ENCODE measurements at places on chromosomes 13 and 19.

- DNase-seq: no peak
These were observed 24.7 kb downstream of the SMARCA4 start for GRCh38 chr19:10985502-10985901.

- DNase-seq: no peak
These were observed 1525.9 kb upstream of the SLC10A2 start for GRCh38 chr13:104592127-104592526.

- DNase-seq: peak; percentile 28
These were observed 1.8 kb upstream of the SSBP4 start for GRCh38 chr19:18417250-18418028.

DNA sequence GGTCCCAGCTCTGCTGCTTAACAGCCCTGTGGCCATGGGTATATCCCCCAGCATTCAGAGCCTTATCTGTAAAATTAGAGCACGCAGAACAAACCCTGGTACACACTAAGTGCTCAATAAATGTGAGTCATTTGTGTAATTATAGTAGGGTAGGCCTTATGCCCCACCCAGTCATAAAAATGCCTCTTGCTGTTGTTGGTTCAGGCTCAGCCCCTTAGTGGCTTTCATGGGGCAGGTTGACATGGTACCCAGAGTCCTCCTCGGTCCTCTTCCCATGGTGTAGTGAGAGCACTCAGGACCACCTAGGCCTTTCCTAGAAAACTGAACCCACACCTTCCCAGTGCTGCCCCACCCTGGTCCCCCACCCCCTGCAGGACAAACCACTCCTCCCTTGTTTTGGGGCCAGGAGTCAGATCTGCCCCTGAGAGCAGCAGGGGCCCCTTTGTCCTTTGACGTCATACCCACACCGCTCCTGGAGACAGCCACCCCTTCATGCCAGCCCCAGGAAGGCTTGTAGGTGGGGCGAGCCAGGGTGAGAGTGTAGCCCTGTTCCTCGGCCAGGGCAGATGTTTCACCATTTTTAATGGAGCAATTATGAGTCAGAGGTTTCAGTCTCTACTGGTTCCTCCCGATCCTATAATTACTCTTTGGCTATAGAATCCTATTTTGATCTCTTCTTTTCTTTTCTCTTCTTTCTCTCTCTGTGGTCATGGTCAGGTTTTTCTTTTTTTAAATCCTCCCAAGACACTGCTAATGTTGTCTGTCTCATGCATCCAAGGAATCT is 36.8 kb downstream of the ACTN4 start:
- no peak for DNase-seq

DNA sequence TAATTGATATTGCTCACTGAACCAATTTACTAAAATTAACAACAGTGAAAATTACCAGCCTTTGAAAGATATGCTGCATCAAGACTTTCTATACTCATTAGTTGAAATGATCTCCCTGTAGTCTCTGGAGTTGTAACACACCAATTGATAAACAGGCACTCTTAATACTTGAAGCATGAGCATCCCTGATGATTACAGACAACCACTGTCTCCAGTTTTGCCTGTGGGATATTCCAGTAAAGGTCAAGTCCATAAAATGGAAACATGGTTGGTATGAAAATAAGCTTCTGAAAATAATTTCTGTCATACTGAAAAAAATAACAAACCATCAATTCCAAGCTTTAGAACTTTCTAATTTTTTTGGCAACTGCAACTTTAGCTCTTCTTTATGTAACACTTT is 405.8 kb downstream of the SPRY2 start:
- no peak for DNase-seq

GRCh38 chr13:69903081-69903480 is 204.5 kb upstream of the ATXN8OS start:
- no peak for DNase-seq

DNA sequence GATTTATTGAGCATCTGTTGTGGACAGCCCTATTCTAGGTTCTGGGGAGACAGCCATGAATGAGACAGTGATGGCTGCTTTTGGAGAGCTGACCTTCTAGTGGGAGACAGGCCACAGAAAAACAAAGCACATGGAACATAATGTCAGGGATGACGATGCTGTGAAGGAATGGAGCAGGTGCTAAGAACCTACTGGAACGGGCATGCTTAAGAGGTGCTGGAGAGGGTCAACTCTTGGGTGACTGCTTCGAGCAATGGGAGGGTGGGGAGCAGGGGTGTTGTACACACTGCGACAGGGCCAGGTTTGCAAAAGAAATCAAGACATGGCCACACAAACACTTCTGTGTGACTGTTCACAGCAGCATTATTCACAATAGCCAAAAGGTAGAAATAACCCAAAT is 12.1 kb upstream of the CEACAM16 start:
- no peak for DNase-seq

DNA sequence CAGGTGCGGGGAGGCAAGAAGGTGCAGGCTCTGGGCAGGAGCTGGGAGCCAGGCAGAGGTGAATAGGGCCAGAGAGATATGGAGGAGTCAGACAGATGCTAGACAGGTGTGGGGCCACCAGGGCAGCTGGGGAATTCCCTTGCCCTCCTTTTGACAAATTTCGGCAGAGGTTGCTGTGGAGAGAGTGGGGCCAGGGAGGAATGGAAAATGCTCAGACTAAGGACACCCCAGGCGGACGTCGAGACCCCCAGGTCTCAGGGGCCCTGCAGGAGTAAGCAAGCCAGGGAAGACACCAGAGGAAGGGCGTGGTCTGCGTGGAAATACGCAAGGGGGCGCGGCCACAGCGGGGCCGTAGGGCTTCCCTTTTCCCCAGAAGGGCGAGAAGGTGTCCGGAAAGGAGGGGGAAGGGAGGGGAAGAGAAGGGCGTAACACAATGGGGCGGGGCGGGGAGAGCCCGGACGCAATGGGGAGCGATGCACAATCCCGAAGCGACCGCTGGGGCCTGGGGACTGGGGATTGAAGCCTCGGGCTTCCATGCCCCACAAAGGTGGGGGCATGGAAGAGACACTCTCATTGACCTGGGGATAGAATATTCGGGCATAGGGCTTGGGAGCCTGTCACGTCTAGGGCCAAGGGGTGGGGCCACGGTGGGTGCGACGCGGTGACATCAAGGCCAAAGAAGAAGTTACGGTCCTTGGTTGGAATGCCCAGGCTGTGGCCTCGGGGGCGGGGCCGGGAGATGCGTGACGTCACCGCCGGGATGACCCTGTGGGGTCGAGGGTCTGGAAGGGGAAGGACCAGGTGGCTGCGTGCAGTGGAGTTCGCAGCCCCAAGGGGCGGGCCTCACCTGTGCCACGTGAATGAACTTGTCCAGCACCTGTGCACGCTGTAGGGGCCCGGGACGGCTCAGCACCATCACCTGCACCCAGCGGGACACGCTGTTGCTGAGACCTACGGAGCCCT is 8.2 kb downstream of the RASGRP4 start:
- peak; percentile 74 for DNase-seq

DNA sequence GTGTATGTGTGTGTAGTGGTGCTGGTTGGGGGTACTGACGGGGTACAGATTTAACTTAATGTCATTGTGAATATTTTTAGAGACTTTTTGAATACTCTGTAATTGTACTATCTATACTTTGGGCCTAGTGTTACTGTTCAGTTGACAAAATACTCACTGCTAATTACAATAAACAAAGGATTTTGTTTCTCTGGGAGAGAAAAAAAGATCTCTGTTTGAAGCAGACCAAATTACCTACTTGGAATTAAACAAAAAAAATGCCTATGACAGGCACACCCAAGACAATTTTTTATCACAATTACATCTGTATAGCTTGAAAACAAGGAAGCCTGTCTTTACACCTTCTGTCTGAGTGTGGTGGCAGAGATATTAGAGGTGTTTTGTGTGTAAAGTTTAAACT is 45.1 kb downstream of the OLFM4 start:
- DNase-seq: no peak

GRCh38 chr13:33740134-33740538 is 77.8 kb upstream of the RFC3 start:
- DNase-seq: no peak

DNA sequence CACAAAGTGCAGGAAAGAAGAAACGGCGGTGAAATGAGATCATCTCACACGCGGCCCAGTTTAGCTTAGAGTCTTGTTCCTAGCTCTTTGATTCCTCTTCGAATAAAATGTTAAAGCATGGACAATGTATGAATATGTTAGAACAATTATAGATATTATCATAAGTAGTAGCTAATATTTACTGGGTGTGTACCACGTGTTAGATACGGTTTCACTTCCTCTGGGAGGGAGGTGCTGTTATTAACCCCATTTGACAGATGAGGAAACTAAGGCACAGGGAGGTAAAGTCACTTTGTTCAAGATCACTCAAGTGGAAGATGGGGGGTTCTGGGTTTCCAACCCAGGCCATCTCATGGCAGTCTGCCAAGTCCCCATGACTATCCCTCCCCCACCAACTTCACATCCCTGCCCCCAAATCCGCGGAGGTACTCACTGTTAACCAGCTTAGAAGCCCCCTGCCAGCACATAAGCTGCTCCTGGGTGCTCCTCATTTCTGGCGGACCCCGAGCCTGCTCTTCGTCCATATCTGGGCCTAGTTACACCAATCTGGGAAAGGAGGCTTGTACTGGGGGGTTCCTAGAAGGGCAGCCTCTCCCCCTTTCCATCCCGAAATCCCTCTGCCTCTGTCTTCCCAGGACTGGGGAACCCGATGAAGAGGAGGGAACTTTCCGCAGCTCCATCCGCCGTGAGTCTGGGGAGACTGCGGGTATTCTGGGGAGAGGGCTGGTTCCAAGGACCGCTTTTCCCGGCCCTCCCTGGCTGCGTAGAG is 1.0 kb upstream of the FXYD7 start:
- DNase-seq: no peak

DNA sequence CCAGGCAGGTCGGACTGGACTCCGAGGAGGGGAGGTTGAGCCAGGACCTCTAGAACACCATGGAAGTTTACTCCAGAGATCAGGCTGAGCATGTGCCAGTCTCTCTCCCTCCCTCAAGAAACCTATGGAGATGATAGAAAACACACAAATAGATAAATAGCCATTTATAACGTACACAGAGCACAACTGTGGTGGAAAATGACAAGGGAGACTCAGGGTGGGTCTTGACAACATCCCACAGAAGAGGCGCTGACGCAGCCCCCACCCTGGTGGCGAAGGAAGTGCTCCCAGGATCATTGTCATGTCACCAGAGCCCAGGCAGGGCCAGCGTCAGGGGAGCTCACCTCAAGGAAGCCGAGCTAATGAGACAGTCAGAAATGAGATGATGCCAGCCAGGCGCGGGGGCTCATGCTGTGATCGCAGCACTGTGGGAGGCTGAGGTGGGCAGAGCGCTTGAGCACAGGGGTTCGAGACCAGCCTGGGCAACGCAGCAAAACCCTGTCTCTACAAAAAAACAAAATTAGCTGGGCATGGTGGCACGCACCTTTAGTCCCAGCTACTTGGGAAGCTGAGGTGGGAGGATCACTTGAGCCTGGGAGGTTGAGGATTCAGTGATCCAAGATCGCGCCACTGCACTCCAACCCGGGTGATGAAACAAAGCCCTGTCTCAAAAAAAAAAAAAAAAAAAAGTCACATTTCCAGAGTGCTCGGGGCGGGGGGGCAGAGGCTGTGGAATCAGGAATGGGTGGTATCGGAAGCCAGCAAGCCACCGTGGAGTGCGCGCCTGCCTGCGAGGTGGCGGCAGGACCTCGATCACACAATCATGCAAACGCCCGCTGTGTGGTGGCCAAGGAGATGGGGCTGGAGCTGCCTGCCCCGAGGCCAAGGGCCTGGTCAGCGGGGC is 178.4 kb downstream of the KDM4B start:
- DNase-seq: no peak

DNA sequence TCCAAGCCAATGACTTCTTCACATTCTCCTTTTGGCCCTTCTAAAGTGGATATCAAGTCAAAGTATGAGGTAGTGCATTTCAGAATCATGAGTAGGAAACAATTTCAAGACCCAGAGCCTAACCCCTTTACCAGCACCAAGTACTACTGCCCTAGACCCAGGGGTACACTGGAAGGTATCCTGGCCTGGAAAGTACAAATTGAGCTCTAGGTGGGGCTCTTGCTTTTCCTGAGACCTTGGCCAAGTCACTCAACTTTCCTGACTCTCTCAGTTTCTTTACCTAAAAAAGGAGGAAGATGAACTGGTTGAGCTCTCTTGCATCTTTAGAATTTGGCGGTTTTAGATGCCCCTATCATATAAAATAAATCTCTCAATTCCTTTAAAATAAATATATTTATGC is 204.7 kb downstream of the FGF14 start:
- no peak for DNase-seq

- no peak for DNase-seq
These were observed 38.0 kb downstream of the PHF11 start for GRCh38 chr13:49533591-49534269.

- no peak for DNase-seq
These were observed 758 bp upstream of the CACNG7 start for GRCh38 chr19:53908106-53908934.

- DNase-seq: no peak
These were observed 78.0 kb upstream of the GPR183 start for GRCh38 chr13:99385161-99385560.

DNA sequence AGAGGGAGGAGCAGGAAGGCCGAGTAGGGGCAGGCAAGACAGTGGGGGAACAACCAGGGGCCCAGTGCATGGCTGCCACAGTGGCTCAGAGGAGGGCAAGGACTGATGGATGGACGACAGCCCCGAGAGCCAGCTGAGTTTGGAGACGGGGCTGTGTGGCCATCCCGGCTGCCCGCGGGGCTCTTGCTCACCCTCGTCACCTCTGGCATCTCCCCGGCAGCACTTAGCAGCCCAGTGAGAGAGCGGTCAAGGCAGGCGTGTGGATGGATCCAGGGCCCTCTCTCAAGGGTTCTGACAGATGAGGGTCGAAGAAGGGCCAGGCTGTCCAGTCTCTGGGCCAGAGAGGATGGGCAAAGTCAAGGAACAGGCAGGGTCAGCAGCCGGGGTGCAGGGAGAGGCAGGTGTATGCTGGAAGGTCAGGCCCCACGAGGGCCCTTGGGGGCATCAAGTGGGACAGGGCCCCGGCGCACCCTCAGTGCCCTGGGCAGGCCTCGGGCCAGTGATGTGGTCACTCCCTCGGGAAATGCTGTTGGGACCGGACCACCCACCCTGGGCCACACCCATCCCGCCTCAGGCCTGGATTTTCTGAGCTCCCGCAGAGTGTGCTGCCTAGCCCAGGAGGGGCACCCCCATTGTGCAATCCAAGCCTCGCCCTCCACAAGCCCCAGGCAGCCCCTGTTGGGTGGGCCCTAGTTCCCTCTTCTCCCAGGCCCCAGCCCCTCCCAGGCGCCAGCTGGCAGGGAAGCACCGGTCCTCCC is 56.4 kb upstream of the TPM4 start:
- no peak for DNase-seq

GRCh38 chr13:77565635-77566034 is 30.1 kb downstream of the SCEL start:
- DNase-seq: no peak

- DNase-seq: no peak
These were observed 10.7 kb downstream of the HMGB1 start for GRCh38 chr13:30454991-30455390.

- DNase-seq: no peak
These were observed 126.1 kb downstream of the FGF9 start for GRCh38 chr13:21796775-21797514.

Data from progenitor cell of endocrine pancreas (in vitro differentiated cells).